Astrocyte (in vitro differentiated cells and primary cell): ENCODE measurements at places on chromosomes 7 and 10. TPM values are rescaled to one million over a fixed set of nuclear protein-coding genes. Genes with fewer than 3 reads are reported as not detected.

- H3K4me1 ChIP-seq, result no peaks in the 10 kb centered on the region
- H3K27ac ChIP-seq, result no peak overlapping the region
- no peak for DNase-seq
- H3K4me3 ChIP-seq, result no peak overlapping the region
Measured at GRCh38 chr7:138352570-138353461, 107.2 kb upstream of the TRIM24 start.

OR2A42 gene
- total RNA-seq, result not detected in 2 replicates

GRCh38 chr7:2471022-2471329 lies 5.2 kb downstream of the GRIFIN start:
- H3K4me3 ChIP-seq, result no peak overlapping the region
- no peaks in the 10 kb centered on the region for H3K36me3 ChIP-seq
- peak; percentile 64 for DNase-seq
- peaks cover 14% of the 10 kb centered on the region for H3K4me1 ChIP-seq
- no peak overlapping the region for H3K27ac ChIP-seq
- no peaks in the 10 kb centered on the region for H3K27me3 ChIP-seq

DNA sequence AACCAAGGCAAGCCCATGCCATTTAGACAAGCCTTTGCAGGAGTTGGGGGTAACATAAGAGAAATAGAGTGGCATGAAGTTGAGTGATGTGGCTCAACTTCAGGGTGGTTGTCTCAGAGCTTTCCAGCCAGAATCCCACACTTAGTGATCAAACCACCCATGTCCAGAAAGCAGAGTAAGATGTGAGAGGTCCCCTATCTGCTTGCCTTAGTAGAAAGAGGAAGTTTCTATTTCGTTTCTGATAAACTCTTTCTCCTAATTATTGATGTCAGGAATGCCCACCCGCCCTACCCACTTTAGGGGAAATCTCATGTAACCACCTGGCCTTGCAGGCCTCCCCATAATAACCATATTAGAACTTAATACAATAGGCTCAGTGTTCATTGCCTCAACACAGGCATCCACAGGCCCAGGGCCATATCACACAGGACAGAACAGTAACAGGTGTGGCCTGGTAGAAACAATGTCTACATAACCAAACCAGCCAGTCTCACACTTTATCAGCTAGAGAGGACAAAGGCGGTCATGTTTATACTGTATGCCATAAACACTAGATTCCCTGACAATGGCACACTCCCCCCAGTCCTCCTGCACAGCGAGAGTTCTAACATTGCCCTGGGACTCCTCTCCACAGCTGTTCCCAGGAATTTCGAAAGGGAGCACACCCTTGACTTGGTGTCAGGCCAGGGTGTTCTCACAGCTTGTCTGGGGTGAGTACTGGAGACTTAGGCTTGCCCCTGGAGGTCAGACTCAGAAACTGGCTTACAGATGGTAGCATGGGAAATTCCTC lies 364.4 kb downstream of the CXCL12 start:
- H3K4me1 ChIP-seq, result no peaks in the 10 kb centered on the region
- H3K27ac ChIP-seq, result no peak overlapping the region
- H3K36me3 ChIP-seq, result no peaks in the 10 kb centered on the region
- H3K4me3 ChIP-seq, result no peak overlapping the region

GRCh38 chr7:56030340-56030739 lies 20.9 kb downstream of the PSPH start:
- H3K27me3 ChIP-seq, result no peaks in the 10 kb centered on the region
- H3K4me3 ChIP-seq, result no peak overlapping the region
- H3K4me1 ChIP-seq, result peaks cover 5% of the 10 kb centered on the region
- no peak overlapping the region for H3K27ac ChIP-seq
- no peaks in the 10 kb centered on the region for H3K36me3 ChIP-seq

GRCh38 chr10:16933783-16934182 lies 116.6 kb upstream of the RSU1 start:
- no peaks in the 10 kb centered on the region for H3K27me3 ChIP-seq
- no peaks in the 10 kb centered on the region for H3K4me1 ChIP-seq
- DNase-seq, result no peak
- H3K36me3 ChIP-seq, result no peaks in the 10 kb centered on the region
- no peak overlapping the region for H3K4me3 ChIP-seq
- no peak overlapping the region for H3K27ac ChIP-seq

DNA sequence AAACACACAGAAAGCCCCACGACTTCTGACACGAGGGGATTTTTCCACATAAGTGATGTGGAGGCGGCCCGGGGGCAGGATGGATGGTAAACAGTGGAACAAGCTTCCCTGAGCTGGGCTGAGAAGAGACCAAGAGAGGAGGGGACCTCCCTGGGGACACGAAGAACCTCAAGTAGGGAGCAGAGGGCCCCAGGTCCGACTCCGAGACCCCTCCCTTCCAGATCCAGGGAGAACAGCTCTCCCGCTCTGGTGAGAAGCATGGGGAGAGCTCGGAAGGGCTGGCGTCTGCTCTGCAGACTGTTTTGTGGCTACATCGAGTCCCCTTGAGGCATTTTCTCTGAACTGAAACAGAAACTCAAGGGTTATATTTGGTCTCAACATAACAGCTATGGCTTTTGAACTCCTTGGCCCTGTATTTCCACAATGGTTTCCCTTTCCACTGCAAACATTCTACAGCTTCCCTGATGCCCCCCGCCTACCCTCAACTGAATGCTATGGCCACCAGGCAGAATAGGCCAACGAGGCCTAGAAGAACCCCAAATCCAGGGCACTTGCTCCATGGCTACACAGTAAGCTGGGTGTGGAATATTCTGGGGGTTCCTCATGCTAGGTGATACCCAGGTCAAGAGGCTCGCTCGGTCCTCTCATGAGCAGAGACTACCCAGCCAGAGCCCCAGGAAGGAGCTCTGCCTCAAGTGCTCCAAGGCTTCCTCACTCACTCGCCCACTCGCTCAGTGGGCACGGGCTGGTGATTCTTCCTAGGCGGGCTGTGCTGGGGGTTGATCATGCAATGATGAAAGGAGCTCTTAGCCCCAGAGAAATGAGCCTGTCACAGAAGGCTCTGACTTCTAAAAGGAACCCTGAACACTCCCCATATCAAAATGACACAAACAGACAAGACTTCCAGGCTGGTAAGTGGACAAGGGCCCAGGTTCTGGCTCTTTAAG lies 47.5 kb downstream of the FAM53B start:
- no peak overlapping the region for H3K27ac ChIP-seq
- no peak for DNase-seq
- H3K27me3 ChIP-seq, result no peaks in the 10 kb centered on the region
- H3K36me3 ChIP-seq, result peaks cover 2% of the 10 kb centered on the region
- no peak overlapping the region for H3K4me3 ChIP-seq

DNA sequence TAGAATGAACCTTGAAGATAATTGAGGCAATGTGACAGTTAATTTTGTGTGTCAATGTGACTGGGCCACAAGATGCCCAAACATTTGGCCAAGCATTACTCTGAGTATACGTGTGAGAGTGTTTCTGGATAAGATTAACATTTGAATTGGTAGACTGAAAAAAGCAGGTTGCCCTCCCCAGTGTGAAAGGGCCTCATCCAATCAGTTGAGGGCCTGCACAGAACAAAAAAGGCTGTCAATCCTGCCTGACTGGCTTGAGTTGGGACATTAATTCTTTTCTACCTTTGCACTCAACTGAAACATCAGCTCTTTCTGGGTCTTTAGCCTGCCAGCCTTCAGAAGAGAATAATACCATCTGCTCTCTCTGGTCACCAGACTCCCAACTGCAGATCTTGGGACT lies 56.6 kb upstream of the PDE1C start:
- H3K27ac ChIP-seq, result no peak overlapping the region
- H3K4me3 ChIP-seq, result no peak overlapping the region
- no peaks in the 10 kb centered on the region for H3K36me3 ChIP-seq
- DNase-seq, result no peak

GRCh38 chr7:102427019-102427405 lies 6.4 kb upstream of the ORAI2 start:
- no peak overlapping the region for H3K4me3 ChIP-seq
- H3K27ac ChIP-seq, result no peak overlapping the region
- peaks cover 2% of the 10 kb centered on the region for H3K36me3 ChIP-seq
- H3K4me1 ChIP-seq, result no peaks in the 10 kb centered on the region
- DNase-seq, result no peak

WDR86 gene
- 2.5 and 3.6 TPM in 2 replicates for total RNA-seq
